Glomerular endothelial cell (primary cell): ENCODE measurements at places on chromosomes 12 and 14. TPM values are rescaled to one million over a fixed set of nuclear protein-coding genes. Genes with fewer than 3 reads are reported as not detected.

LHX5 gene
- total RNA-seq = not detected in 2 replicates

RCOR1 gene
- 13.0 and 18.4 TPM in 2 replicates for total RNA-seq

KRT82 gene
- not detected in 2 replicates for total RNA-seq

FAM186B gene
- total RNA-seq = 0.05 and 0.12 TPM in 2 replicates

C12orf76 gene
- total RNA-seq = 14.2 and 40.6 TPM in 2 replicates

OTUB2 gene
- 5.7 and 8.2 TPM in 2 replicates for total RNA-seq

CYP46A1 gene
- 0.12 and 2.2 TPM in 2 replicates for total RNA-seq

PSMC1 gene
- 137 and 156 TPM in 2 replicates for total RNA-seq

OTOGL gene
- 0.06 and 0.10 TPM in 2 replicates for total RNA-seq

SERPINA3 gene
- total RNA-seq = 0.10 and 0.29 TPM in 2 replicates

RFX4 gene
- not detected in 2 replicates for total RNA-seq

TMEM30B gene
- 0.12 and 0.34 TPM in 2 replicates for total RNA-seq

INHBC gene
- total RNA-seq = not detected in 2 replicates

WBP11 gene
- total RNA-seq = 21.6 and 24.1 TPM in 2 replicates

DTX1 gene
- 0.34 and 3.2 TPM in 2 replicates for total RNA-seq

PROX2 gene
- total RNA-seq = not detected in 2 replicates

HOXC4 gene
- total RNA-seq = 0.10 and 0.47 TPM in 2 replicates

ZDHHC22 gene
- not detected in 2 replicates for total RNA-seq

LRRK2 gene
- total RNA-seq = 0.10 and 0.35 TPM in 2 replicates

FGF23 gene
- total RNA-seq = not detected in 2 replicates

GALNT9 gene
- 0.35 TPM in 1 of 2 replicates, not detected in the other for total RNA-seq

CD163 gene
- total RNA-seq = not detected in 2 replicates

SLC25A47 gene
- total RNA-seq = 0.05 TPM in 1 of 2 replicates, not detected in the other

SAMD15 gene
- 1.1 and 3.3 TPM in 2 replicates for total RNA-seq

NOVA1 gene
- 0.87 and 4.5 TPM in 2 replicates for total RNA-seq

FKBP3 gene
- 45.3 and 51.6 TPM in 2 replicates for total RNA-seq

FAIM2 gene
- total RNA-seq = not detected in 2 replicates

KRT6C gene
- not detected in 2 replicates for total RNA-seq

TSHR gene
- not detected in 2 replicates for total RNA-seq
